ENCODE measurements at places on chromosomes 3 and 15.

DNA sequence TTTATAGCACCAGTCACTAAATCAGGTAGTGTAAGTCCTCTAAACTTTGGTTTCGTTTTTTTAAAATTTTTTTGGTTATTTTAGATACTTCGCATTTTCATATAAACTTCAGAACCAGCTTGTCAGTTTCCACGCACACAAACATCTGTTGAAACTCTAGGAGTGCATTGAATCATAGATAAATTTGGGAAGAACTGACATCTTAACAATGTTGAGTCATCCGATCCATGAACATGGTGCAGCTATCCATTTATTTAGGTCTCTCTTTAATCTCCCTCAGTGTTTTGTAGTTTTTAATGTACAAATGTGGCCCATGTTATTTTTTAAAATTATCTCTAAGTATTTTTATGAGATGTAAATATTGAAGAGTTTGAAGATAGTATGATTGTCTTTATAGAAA is 17.7 kb downstream of the TICRR start:
- no peak for DNase-seq

DNA sequence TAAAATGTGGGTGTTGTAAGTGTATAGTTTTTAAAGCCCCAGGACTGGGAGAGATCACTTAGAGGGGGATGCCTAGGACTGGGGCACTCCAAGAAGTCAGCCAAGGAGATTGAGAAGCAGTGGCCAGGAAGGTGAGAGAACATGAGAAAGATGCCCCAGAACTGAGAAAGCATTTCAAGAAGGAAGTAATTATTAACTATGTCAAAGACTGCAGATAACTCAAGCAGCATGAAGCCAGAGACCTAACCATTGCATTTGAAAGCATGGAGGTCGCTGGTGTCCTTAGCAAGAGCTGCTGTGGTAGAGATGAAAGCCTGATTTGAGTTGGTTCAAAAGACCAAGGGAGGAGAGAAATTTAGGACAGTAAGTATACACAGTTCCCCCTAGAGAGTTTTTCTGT is 30.6 kb upstream of the SLC2A2 start:
- DNase-seq, result no peak

- DNase-seq, result no peak
Measured at GRCh38 chr3:171516765-171517164, 56.6 kb upstream of the TNIK start.

GRCh38 chr3:116247605-116248004 is 197.7 kb downstream of the LSAMP start:
- DNase-seq, result no peak

DNA sequence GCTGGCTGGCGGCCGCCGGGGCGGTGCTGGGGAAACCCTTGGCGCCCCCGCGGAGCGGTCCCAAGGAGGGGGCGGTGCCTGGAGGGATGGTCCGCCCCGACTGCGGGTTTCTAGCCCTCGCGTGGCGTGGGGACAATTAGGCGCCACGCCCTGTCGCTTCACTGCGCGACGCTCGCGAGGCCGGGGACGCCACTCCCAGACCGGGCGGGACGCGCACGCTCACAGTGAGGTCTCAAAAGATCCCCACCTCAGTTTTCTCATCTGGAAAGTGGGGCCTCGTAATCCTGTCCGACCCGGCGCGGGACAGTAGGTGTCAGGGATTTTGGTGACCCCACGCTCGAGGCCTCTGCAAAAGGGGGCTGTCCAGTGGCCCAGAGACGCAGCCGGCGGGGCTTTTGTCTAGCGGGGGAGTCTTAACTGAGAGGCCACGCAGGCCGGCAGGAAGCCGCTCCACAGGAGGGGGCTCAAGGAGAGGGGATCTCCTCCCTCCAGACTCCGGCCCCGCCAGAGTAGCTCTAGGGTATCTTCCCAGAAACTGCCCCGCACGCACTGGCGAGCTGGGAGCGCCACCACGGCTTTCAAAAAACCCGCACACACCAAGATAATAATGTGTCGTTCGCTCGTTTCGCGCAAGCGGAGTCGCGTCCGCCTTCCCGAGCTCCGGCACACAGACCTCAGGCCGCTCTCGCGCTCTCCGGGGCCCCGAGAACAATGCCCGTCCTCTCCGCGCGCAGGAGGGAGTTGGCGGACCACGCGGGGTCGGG is 710 bp upstream of the CLK3 start:
- DNase-seq, result peak; percentile 93

DNA sequence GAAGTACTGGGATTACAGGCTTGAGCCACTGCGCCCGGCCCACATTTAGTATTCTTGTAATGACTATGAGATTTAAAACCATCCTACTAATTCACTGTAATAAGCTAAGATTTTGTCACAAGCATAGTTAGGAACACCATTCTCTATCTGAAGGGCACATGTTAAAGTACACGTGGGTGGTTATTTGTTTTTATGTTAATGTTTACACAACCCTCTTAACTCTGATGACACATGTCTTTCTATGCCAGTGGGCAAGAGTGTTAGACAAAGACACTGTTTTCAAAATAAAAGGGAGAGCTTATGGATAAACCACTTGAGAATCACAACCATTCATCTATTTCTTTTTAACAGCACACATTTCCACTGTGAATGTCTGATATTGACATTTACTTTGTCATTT is 537.6 kb upstream of the IL12A start:
- no peak for DNase-seq

GRCh38 chr3:94009608-94010007 is 18.8 kb downstream of the STX19 start:
- DNase-seq, result no peak

DNA sequence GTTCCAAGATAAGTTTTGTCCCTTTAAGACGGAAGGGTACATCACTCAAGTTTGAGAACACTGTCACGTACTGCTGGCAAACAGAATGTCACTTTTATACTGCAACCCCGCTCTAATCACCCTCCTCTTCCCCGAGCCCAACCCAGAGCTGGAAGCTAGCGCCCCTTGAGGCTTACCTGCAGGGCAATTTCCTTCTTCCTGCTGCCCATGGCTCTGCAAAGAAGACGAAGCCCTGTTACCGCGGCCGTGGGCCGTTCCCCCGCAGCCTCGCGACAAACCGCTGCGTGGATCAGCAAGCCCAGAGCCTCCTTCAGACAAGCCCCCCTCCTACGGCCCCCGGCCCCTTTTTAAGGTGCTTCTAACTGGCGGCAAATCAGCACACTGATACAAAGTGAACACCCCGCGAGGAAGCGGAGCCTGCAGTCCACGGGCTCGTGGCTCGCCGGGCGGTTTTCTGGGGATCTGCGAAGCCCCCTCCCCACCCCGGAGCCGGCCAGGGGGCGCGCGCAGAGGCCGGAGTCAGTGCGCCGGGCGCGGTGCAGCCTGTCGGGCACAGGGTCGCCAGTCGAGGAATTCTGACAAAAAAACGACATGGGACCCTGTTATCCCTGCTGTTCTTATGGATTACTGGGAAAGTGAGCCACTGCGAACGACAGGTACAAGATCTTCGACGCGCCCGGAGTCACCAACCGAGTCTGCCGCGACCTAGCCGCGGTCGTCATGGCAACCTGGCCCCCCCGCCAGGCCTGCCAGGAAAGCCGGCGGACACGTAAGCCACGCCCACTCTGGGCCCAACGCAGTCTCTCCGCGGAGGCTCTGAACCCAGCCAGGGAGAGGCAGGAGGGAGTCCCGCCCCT is at the start of gene NME9:
NME9 (minus strand) TSS at position 725 of the 857 bp plus-strand sequence; CDS start at position 209, 516 bp downstream.
- DNase-seq, result peak; percentile 66

Data from suppressor macrophage (primary cell).